RPMI7951 (cell line): ENCODE measurements at places on chromosomes 7 and 10. TPM values are rescaled to one million over a fixed set of nuclear protein-coding genes. Genes with fewer than 3 reads are reported as not detected.

The TAS2R3 gene
- 0.12 TPM in 1 of 2 replicates, not detected in the other for total RNA-seq

The SPDYE6 gene
- 0.24 TPM in 1 of 2 replicates, not detected in the other for total RNA-seq

The OPALIN gene
- total RNA-seq = not detected in 2 replicates

The PLEKHA8 gene
- total RNA-seq = 11.1 and 13.8 TPM in 2 replicates

The HPSE2 gene
- total RNA-seq = 0.59 TPM in 1 of 2 replicates, not detected in the other

The STAG3 gene
- 2.5 and 3.8 TPM in 2 replicates for total RNA-seq

The SPDYE11 gene
- total RNA-seq = not detected in 2 replicates

The ZNF425 gene
- 0.48 and 1.3 TPM in 2 replicates for total RNA-seq

The PHF14 gene
- 35.1 and 41.5 TPM in 2 replicates for total RNA-seq

The RBP3 gene
- total RNA-seq = not detected in 2 replicates

The CYP3A7 gene
- not detected in 2 replicates for total RNA-seq

The JMJD1C gene
- total RNA-seq = 43.8 and 57.0 TPM in 2 replicates

The HGF gene
- total RNA-seq = under 0.01 and 0.39 TPM in 2 replicates

The CNTNAP2 gene
- total RNA-seq = not detected in 2 replicates

The CALY gene
- total RNA-seq = not detected in 2 replicates

The TMEM196 gene
- not detected in 2 replicates for total RNA-seq

The POLD2 gene
- total RNA-seq = 193 and 210 TPM in 2 replicates

The ASIC3 gene
- 0.10 and 1.3 TPM in 2 replicates for total RNA-seq

The CBX3 gene
- 403 and 427 TPM in 2 replicates for total RNA-seq

The VIPR2 gene
- not detected in 2 replicates for total RNA-seq

The CDC14C gene
- total RNA-seq = not detected in 2 replicates

The UCMA gene
- not detected in 2 replicates for total RNA-seq

The PTEN gene
- total RNA-seq = under 0.01 and 0.96 TPM in 2 replicates

The MINPP1 gene
- 36.6 and 38.4 TPM in 2 replicates for total RNA-seq

The RBP4 gene
- not detected in 2 replicates for total RNA-seq

The GATA3 gene
- total RNA-seq = 2.5 and 4.0 TPM in 2 replicates

The SEMA3A gene
- 4.0 and 4.3 TPM in 2 replicates for total RNA-seq

The MSMB gene
- not detected in 2 replicates for total RNA-seq
